ENCODE measurements at places on chromosomes 6 and 20.

GRCh38 chr6:128925765-128926164 lies 42.8 kb downstream of the LAMA2 start:
- DNase-seq, result no peak

GRCh38 chr6:138397128-138398122 lies 6.6 kb upstream of the HEBP2 start:
- DNase-seq, result no peak

DNA sequence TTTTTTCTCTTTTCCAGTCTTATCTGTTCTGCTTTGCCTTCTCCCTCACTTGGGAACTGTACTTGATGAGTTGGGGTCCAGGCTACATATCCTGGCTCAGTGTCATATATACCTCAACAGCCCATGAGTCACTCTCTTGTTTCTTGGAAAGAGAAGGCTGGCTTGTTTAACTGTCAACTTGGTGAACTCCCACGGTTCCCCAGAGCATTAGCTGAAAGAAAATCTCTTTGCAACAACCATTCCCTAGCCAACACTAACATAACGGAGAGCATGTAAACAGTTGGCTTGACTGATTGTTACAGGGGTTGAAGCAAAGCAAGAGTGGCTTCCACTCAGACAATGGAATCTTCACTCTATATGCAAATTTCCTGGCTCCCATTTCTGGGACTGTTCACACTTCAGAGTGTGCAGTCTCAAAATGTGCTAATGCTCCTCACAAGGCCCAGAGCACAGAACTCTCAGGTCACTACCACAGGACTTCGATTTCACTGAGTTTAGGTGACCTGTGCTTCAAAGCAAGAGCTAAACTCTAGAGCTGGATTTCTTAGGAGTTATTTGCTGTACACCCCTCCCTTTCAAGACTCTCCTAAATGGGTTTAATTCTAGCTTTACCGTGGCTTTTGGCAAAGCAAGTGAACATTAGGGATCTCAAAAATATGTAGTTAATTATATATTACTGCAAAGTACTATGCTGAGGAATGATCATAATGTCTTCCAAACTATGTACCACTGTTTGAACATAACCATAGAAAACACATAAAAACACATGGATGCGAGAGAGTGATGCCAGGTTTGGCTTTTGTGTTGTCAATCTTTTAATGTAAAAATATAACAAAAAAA lies 609.8 kb downstream of the RFPL4B start:
- DNase-seq, result no peak

GRCh38 chr6:156854466-156855161 lies 77.4 kb downstream of the ARID1B start:
- DNase-seq, result no peak

DNA sequence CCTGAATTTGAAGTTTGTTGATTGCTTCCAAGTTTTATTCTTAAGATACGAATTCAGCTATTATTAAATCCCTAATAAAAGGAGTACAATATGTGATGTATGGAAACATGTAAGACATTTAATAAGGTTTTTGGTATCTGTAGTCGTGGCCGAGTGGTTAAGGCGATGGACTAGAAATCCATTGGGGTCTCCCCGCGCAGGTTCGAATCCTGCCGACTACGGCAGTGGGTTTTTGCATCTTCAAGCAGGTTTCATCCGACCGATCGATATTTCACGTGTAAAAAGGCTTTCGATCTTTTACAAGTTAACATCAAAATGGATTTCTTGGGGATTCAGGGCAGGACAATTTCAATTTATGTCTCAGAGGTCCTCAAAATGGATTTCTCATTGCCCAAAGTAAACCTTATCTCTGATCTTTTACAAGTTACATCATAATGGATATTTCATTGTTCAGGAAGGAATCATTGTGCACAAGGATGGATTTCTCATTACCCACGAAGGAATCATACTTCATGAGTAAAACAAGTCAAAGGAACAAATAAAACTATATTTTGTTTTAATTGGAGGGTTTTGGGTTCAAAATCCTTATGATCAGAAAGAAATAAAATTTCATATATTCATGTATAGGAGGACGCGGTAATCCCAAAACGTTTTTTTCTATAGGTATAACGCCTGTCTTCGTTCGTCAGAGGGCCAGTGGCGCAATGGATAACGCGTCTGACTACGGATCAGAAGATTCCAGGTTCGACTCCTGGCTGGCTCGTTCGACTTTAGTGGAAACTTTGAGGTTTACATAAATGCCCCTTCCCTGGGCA lies 37.3 kb upstream of the BTN3A2 start:
- peak; percentile 56 for DNase-seq

DNA sequence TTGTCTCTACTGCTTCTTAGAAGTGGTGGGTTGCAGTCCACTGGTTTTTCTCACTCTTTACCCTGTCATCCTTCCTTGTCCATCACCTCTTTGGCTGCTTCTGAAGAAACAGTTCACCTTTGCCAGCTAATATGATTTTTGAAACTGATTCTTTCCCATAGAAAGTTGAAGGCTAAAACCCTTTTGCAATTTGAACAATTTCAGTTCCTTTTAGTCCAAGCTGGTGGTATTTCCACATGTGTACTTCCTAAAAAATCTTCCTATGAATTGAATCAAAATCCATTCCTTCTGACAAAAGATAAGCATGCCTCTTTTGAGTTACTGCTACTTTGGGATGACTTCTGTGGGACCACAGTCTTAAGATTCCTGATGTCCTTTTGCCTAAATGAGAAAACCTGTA lies 210.0 kb upstream of the MAN1A1 start:
- DNase-seq, result no peak

GRCh38 chr6:72959821-72960220 lies 265.5 kb downstream of the KHDC1L start:
- DNase-seq, result no peak

- no peak for DNase-seq
Observed at GRCh38 chr20:23754731-23755130, 4.0 kb upstream of the CST1 start.

GRCh38 chr6:8539453-8539852 lies 104.1 kb upstream of the SLC35B3 start:
- DNase-seq, result no peak

DNA sequence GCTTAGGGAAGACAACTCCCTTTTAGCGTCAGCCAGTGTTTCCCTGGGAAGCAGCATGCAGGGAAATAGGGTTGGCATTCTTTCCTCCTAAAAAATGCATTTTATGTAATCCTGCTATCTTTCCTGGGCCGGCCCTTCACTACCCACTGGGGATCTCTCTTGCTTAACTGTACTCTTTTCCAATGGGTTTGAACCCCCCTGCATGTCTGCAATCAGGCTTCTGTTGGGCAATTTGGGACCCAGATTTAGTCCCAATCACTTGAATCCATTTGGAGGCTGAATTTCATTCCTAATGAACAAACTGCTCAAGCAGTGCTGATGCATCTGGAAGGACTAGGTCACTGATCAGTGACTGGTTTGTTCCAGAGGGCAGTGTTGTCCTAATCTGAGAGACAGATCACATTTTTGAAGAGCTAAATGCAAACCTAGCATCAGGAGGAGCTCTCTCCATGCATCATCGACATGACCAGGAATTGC lies 152.0 kb downstream of the TSHZ2 start:
- no peak for DNase-seq

DNA sequence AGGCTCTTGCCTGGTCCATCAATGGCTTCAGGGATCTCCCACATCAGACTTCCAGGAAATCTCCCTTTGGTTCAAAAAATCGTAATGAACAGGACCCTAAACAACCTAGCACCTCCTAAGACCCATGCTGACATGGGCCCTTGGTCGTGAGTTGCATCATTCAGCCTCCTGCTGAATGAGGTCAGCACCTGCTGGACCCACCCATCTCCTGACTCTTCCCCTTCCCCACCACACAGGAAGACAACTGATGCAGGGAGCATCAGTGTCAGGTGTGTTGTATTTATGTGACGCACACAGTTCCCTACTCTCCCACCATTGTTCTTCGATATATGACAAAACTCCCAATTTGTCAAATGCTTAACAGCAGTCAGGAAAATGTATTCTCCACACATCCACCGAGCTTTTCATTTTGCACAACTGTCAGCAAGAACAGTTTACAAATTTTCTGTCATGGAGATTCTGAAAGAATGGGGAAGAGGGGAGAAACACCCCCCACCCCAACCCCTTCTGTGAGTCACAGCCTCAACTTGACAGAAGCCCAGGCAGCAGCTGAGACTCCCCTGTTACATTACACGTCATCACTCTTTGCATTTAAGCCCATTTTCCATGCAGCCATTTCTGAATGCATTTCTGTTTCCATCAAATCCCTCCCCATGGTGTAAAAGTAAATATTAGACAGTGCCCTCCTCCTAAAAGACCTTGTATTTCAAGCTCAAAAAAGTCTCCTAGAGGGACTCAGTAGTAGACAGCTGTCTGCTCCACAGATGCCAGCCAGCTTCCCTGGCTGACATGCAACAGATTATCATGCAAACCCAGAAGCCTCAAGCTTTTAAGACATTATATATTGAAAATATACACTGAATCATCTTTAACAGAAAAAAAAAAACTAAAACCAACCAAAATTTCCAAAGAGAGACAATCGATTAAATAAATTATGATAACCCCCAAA lies 577.5 kb downstream of the PTPRT start:
- no peak for DNase-seq

GRCh38 chr6:139860203-139860602 lies 485.8 kb upstream of the CITED2 start:
- no peak for DNase-seq

- no peak for DNase-seq
Observed at GRCh38 chr6:31615748-31616147, 714 bp downstream of the AIF1 start.

- no peak for DNase-seq
Observed at GRCh38 chr20:56859801-56860261, 230.7 kb downstream of the TFAP2C start.

DNA sequence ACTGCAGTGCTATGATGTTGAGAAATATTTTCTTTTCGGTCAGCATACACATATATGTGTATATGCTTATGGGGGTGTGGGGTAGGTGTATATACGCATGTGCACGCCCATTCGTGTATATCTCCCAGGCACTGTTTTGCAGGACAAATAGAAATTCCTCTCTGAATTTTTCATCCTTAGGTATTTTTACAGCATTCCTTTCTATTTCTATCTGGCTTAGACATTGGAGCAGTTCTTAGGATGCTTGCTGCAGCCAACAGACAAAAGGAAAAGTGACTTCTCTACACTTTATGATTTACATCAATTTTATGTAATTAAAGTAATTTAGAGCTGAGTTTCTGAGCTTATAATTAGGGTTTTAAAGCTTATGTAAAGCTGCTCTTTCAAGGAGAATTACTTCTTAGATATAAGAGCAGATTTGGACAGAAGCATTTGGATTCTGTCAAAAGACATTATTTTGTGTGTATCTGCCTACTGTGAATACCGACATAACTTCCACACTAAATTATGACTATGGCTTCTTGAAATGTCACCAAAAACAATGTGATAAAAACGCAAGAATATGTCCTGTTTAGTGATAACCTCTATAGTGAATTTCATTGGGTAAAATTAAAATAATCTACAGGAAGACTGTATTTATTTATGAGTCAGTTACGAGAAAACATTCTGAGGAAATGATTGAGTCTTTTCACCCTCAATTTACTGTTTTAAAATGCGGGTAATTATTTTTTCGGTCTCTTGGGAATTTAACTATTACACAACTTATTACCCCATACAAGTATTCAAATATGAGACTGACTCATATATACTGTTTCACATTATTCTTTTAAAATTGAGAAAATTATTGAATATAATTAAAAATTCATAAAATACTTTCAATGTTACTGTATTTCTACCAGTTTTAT lies 21.3 kb upstream of the CEP43 start:
- DNase-seq, result no peak

DNA sequence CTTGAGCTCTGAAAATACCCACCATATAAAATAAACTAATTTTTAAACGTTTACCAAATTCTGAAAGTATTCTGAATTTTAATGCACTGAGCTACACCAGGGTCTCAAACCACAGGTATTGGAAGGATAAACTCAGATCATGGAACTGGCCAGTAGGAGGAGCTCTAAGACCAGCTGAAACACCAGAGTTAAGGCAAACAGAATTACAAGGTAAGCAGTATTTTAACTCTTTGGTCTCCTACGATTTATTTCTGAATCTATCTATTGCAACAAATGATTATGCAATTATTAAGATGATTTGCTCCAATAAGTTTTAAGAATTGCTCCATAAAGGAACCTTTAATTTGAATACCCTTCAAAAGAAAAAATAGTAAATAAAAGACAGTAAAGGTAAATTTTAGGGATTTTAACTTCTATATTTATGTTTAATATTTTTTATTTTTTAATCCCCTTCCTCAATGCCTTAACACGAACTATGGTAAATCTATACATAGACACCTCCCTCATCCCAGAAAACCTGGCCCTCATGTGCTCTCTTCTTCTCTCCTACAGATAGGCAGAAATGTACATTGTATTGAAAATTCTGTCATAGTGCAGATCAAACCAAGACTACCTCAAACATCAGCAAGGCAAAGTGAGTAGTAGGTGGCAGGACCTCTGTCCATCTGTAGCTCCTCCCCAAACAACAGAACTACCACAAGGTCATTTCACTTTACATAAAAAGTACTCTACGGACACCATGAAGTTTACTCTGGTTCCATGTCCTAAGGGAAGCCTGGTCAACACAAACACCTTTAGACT lies 58.4 kb downstream of the SMLR1 start:
- peak; percentile 77 for DNase-seq
